A172 (cell line): ENCODE measurements at places on chromosomes 3 and 15. TPM values are rescaled to one million over a fixed set of nuclear protein-coding genes. Genes with fewer than 3 reads are reported as not detected.

The LRRIQ4 gene
- not detected in 2 replicates for total RNA-seq

The OXTR gene
- total RNA-seq, result 115 and 124 TPM in 2 replicates

The MAP6D1 gene
- total RNA-seq, result 4.6 TPM in 2 replicates

The DUOXA2 gene
- total RNA-seq, result not detected in 2 replicates

The DZIP1L gene
- 10.7 and 14.4 TPM in 2 replicates for total RNA-seq

The PDIA5 gene
- 15.0 and 16.5 TPM in 2 replicates for total RNA-seq

The CCDC80 gene
- total RNA-seq, result 24.4 and 56.8 TPM in 2 replicates

The FSIP1 gene
- 0.41 and 0.86 TPM in 2 replicates for total RNA-seq

The ATP13A4 gene
- total RNA-seq, result not detected in 2 replicates

The USP19 gene
- 48.3 and 54.2 TPM in 2 replicates for total RNA-seq

The C3orf22 gene
- total RNA-seq, result not detected in 2 replicates
